ENCODE measurements at places on chromosomes 1 and 21.

GRCh38 chr1:25036117-25036546 lies 106.1 kb upstream of the RUNX3 start:
- no peak for DNase-seq

DNA sequence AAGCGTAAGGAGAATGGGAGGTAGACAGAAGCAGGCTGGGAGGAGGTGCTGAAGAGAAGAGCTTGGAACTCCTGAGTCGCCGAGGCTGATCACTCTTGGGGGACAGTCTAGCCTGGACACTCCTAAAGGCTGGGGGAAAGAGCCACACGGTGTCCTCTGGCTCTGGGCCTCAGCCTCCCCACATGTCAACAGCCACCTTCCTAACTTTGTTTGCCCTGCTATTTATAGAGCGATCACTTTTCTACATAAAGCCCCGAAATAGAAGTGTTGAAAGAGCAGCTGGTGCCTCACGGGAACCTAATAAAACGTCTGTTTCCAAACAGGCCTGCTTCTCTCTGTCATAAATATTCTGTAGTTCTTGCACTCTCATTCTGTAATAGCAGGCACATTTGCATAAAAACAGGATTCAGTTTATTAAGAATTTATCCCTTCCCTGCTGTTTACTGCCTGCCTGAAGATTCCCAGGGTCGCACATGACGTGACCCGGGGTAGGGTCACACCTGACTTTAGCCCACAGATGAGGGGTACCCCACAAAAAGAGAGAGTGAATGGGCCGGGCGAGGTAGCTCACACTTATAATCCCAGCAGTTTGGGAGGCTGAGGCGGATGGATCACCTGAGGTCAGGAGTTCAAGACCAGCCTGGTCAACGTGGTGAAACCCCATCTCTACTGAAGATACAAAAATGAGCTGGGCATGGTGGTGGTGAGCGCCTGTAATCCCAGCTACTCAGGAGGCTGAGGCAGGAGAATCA lies 212.5 kb downstream of the TOMM20 start:
- no peak for DNase-seq

- no peak for DNase-seq
Observed at GRCh38 chr1:91735266-91735845, 150.6 kb downstream of the TGFBR3 start.

DNA sequence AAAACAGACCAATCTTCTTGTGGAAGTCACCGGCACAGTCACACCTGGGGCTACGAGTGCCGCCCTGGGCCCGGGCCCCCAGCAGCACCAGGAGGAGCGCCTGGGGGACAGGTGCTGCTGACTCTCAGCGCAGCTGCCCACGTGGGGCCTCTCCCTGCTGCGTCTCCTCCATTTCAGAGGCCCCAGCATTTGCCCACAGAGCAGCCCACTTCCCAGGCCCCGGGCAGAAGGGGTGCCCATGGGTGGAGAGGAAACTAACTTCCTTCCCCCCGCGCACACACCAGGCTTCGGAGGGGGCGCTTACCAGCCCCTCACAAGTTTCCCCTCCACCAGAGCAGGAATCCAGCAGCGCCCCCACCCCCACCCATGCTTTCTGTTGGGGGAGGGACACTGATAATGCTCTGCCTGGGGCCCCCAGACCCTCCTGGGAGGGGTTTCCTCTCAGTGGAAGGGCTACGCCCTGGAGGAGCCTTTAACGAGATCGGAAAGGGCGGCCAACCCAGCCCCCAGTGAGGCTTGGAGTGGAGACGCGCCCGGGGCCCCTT lies 440 bp downstream of the TNFRSF25 start:
- DNase-seq = no peak

DNA sequence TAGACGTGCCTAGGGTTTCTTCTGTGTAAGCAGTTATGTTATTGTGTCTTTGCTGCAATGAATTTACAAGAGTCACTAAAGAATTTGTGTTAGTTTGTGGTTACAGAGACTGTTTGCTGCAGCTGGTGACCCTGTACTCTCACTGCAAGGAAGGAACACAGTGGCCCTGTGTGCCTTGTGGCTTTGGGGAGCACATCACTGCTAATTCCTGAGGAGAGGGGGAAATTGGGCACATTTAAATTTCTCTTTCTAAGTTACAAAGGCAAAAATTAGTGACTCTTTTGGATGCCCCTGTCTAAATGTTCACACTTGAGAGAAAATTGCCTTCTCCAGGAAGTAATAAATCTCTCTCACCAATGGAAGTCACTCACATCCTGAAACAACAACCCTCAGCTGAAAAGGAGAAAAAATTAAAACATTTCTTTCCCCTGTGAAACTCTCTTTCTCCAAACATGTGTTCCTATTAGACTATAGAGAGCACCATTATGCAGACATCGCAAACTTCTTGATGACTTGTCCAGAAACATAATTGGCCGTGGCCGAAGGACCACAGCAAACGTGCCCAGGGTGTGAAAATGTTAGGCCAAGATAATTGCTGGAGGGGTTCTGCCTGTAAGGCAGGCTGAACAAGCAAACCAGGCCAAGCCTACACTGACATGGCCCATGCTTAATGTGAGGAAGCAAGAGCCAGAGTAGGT lies 32.3 kb upstream of the SPAG17 start:
- no peak for DNase-seq

- no peak for DNase-seq
Observed at GRCh38 chr1:30664103-30664755, 59.2 kb downstream of the MATN1 start.

DNA sequence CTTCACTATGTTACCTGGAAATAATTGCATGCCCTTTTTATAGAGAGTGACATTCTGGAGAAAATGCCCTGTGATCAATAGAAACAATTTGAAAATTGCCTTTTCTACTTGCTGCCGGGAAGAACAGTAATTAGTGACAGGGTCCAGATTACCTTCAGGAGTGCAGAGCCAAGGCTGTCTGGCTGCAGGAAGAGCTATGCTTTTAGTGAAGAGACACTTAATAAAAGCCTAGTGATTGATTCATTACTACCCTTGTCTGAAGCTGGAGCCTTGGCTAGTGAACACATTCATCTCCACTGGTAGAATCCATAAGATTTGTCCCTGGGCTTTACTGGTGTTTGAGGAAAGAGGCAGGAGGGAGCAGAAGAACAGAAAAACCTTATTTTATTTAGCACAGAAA lies 12.9 kb upstream of the DNASE2B start:
- DNase-seq = no peak

DNA sequence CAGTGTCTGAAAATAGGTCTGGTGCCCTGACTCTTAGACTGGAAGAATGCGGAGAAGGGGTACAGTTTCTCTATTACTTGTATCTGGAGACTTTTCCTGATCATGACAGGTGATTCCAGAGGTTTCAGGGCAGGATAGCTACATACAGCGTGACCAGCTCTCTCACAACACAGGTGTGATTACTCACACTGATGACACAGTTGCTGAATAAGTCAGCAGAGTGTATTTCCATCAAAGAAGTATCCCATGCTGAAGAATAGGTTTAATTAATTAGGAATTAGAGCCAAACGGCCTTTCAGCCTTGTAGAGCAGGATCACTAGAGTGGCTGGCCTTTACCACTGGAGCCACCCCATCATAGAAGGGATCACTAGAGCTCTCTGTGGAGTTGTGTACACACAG lies 298.6 kb downstream of the LMX1A start:
- DNase-seq = no peak

GRCh38 chr1:8670371-8670818 lies 147.0 kb downstream of the RERE start:
- no peak for DNase-seq

DNA sequence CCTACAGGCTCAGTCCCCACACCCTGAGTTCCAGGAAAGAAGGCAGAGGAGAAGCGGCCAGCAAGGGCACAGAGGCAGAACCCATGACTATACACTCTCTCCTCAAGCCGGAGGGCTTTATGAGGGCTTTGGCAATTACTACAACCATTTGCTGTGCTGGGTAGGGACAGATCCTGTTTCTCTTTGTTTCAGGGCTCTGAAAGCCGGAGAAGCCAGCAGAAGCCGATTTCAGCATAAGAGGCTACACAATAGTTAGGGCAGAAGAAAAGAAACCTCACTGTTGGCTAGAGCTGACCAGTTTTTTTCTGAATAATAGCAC lies 13.9 kb downstream of the GPR3 start:
- DNase-seq = no peak

DNA sequence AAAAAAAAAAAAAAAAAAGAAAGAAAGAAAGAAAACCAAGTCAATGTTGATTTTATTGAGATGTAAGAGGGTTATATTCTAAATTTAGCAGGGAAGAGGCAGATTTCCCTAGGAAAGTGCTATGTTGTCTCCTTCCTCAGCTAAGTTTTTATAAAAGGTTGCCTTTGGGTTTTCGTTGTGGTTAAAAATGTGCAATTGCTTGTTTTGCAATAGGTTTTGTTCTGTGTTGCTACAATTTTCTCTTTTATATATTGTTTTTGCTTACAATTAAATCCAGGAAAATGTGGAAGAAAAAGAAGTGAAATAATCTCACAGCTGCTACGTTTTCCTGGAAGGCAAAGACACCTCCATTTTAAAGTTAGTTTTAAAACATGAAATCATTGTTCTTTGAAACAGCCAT lies 136.7 kb upstream of the C1orf105 start:
- no peak for DNase-seq

GRCh38 chr1:42267904-42268303 lies 67.1 kb downstream of the FOXJ3 start:
- no peak for DNase-seq

GRCh38 chr1:94079080-94079940 lies 41.6 kb downstream of the ABCA4 start:
- DNase-seq = no peak

- DNase-seq = no peak
Observed at GRCh38 chr1:33008051-33008914, 28.4 kb downstream of the AK2 start.

GRCh38 chr1:17877316-17877715 lies 122.2 kb downstream of the ACTL8 start:
- DNase-seq = no peak

All from suppressor macrophage (primary cell).